ENCODE measurements at places on chromosomes 12 and 14.

- DNase-seq = no peak
These were observed 70.5 kb downstream of the TMX1 start for GRCh38 chr14:51310505-51310944.

DNA sequence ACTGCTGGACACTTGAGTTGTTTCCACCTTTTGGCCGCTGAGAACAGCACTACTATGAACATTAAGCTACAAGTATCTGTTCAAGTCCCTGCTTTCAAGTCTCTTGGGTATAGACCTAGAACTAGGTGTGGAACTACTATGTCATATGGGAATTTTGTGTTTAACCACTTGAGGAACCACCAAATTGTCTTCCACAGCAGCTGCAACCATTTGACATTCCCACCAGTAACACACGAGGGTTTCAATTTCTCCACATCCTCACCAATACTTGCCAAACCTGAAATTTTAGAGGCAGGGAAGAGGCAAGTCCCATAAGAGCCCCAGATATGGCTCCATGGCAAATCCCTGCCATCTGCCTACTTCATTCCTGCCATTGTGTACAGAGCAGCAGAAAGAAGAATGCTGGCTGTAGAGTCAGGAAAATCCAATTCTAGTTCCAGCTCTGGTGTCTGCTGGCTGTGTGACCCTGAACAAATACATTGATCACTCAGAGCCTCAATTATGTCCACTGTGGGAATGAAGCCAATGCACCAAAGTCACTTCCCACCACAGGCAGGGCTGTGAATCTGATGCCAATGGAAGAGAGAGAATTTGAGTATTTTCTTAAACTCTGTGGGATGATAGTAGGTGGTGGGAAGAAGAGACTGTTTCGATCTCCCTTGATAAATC, 17.8 kb downstream of the PITPNM2 start:
- DNase-seq = no peak

GRCh38 chr12:80233926-80234325, 134.6 kb downstream of the OTOGL start:
- DNase-seq = no peak

DNA sequence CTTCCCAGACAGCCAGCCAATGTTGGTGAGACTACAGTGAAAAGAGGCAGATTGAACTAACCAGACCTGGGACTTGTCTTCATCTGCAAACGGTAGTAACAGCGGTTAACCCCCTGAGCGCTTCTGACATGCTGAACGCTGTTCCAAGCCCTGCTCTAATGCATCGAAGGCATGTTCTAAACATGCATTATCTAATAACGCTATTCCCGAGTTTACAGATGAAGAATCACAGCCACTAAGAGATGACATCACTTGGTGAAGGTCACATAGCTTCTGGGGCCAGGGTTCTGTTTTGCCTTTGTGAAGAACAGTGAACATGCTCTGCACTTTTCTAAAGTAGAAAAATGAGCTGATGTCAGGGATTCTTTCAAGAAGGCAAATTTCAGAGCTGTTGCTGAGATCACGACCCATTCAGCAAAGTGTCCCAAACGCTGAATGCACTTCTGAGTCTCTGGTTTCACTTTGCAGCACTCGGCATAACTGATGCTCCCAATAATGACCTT, 56.0 kb downstream of the FOS start:
- DNase-seq = no peak

GRCh38 chr12:66594688-66595087, 84.2 kb downstream of the GRIP1 start:
- no peak for DNase-seq

DNA sequence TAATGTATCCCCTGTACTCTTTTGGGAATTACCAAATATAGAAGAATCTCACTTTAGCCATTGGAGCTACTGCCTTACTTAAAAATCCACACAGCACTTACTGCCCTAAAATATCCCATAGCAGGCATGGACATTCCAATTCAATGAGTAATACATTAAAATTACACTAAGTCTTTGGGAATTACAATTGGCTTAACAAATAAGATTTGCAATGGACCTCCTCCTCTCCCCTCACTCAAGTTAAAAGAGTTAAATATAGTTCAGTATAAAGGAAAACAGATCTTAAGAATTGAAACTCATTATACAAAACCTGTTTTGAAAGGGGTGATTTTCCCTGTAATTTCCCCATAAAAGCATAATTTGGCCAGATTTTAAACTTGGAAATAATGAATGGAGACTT, 477.1 kb downstream of the SLC16A7 start:
- DNase-seq = no peak

- no peak for DNase-seq
These were observed 235.6 kb downstream of the DACT1 start for GRCh38 chr14:58873228-58873953.

GRCh38 chr14:26527095-26527494, 70.7 kb downstream of the NOVA1 start:
- no peak for DNase-seq
